ENCODE measurements at places on chromosomes 5 and 9.
A peak's percentile ranks its signal among the peaks of the same experiment; 100 is the strongest.

DNA sequence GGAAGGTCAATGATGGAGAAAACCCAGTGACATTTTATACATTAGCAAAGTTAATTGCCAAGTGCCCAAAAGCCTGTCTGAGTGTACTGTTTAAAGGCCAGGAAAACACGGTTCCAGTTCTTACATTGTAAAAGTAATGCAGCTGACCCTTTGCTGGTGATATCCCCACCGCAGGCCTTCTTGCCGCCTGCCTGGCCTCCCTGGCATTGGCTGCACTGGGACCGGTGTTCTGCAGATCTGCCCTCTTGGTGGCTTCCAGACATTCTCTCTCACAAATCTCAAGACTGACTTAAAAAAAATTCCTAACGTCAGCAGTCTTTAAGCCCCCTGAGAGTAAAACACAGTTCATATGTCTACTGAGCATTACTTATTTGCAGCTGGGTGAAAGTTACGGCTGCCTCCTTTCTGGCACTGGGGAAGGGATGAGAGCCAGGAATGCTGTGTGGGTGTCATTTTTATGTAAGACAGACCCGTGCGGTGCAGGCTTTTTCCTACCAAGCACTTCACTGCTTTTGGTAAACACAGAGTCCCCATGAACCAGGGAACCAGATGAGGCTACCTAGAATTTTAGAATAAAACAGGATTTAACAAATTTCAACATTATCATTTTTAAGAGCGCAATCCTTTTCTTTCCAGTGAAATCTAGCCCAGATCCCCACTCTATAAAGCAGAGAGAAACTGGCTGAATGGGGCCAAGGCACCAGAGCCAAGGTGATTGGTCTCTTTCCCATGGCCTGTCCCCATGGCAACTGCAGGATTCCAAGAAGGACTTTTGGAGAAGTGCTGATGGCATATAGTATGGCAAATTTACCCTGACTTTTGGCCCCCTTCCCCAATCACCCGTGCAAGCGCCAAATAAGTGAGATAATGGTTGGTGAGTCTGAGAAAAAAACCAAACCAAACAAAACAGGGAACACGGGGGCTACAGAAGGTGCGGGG lies 80.8 kb downstream of the LMNB1 start:
- peak; percentile 62 for DNase-seq

DNA sequence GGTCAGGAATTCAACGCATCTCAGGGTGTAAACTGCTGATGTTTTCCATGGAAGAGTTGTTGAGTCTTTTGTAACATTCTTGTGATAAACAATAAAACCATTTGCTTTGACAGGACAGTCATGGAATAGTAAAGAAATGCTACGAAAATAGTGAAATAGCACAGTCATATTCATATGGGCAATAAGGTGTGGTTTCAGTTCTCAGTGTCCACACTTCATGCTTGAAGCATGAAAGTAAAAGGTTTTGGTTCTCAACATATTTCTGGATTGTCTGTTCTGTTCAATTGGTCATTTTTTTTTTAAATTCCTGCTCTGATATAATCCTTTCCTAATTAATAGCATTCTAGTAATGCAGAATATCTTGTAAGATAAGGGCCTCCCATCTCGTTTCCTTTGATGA lies 467.6 kb upstream of the ZNF608 start:
- no peak for DNase-seq

DNA sequence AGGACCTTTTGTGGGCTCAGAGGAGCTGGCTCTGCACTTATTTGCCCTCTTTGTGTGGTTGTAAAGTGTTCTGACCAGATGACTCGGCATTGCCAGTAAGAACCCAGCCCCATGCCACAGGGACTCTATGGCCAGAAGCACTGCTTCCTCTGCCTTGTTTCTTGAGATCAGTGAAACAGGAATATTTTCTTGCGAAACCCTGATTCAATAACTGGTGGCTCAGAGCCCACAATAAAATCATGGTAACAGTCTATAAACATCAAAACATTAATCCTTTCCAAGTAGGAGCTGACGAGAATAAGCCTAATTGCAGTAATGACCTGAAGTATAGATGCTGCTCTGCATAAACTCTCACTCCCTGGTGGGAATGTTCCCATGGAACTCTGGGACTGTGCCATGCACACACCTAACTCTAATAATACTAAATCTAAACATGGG lies 344.3 kb downstream of the ZNF608 start:
- peak; percentile 56 for DNase-seq

DNA sequence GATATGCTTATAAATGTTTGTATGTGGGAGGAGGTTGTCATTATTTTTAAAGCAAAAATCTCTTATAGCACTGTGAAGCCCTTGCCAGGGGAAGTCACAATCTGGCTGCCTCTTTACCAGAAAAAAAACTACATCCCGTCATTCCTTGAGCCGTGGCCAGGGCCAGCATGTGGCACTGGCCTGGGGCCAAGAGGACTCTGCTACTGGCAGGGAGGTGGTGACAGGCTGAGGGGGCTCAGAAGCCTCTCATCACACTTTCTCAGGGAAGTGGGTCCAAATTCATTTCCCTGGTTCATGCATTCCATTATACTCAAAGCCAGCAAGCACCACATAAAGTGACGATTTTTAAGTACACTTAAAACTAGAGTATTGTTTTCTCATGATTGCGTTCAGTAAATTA lies 457.3 kb downstream of the ZNF608 start:
- no peak for DNase-seq

DNA sequence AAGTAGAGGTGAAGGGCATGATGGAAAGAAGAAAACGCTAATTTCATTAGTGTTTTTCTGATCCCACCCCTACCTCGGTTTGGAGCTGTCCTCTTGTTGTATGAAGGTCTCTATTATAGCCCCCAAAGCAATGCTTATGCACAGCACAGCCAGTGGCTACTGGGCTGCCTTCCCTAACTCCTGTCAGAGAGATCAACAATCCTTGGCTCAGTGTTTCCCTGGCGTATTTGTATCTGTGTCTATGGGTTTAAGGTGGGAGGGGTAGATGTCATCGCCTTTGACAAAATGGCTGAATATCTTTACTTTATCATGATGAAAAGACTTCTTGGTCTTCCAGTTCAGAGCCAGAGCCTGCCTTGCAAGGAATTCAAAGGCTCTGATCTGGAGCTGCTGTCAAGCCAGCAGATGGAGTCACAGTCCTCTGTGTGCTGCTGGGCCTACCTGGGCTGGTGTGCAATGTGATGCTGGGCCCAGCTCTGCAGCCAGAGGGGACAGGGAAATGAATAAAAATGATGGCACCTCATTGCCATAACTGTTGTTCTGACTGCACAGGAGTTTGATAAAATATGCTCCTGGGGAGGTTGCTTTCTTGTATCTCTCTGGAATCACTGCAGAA lies 20.1 kb upstream of the HSPA9 start:
- DNase-seq, result no peak

DNA sequence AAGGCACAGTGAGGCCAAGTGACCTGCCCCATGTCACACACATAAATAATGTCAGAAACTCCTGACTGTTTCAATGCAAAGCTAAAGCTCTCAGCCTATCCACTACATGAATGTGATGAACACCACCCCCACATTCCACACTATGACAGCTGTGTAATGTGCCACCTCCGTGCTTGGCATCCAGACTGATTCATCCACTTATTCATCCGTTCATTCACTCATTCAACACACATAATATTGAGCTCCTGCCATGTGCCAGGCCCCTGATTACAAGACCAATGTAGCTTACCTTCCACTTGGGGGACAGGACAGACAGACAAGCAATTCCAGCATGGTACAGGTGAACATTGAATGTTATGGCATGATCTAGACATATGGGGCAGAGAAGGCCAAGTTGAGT lies 46.2 kb upstream of the FABP6 start:
- DNase-seq, result no peak

- DNase-seq, result no peak
These were observed 9.4 kb upstream of the FGFR4 start for GRCh38 chr5:177077335-177077734.

DNA sequence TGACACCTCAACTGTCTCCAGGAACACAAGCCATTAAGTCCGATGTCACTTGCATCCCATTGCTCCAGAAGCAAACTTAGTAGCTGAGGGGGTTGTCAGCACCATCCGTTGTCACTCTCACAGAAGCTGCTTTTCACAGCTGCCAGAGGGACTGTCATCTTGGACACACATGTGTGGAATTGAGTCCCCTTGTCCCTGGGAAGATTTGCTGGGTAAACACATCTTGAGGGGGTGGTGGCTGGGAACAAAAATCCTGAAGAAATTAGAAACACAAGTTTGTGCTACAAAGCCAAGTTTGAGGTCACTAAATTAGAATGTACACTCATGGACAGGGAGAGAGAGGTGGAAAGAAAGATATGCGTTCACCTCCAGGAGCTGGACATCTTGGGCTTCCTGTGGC lies 55.2 kb upstream of the ADRA1B start:
- DNase-seq, result peak; percentile 59

- DNase-seq, result peak; percentile 93
These were observed 116.7 kb downstream of the DOCK2 start for GRCh38 chr5:169753795-169754194.

GRCh38 chr5:146365618-146366017 lies 27.0 kb downstream of the POU4F3 start:
- DNase-seq, result no peak

DNA sequence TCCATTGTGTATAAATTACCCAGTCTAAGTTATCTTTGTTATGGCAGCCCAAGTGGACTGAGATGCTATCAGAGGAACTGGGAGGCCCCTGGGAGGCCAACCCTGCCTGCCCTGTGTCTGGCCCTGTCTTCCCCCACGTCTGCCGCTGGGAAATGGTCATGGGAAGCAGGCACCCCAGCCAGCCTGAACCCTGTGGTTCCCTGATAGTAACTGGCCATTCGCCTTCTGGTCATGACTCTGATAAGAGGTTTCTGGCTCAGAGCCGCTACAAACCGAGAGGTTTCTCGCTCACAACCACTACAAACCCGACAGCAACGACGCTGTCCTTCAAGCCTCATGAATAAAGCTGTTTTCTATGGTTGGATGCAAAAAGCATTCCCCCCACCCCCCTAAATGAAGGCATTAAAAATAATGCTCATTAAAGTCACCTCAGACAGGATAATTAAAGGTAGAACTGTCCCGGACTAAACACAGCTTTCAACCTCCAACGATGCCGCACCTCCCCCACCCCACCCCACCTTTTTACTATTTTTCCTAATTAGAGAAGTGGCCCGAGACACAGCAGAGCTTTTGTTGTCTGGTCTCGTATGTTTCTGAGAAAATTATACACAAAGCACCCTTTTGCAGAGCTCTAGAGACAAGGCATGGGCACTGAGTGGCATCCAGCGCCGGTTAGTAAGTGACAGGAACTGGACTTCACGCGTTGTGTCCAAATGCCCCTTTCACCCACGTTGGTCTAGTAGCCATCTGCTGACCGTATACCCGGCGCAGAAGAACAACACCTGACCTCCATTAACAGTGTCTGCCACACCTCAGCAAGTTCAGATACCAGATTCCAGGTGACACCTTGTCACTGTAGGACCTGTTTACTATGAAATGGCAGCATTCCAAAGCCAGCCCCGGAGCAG lies 140.8 kb downstream of the COL23A1 start:
- DNase-seq, result no peak

GRCh38 chr5:139038613-139039305 lies 159.4 kb downstream of the SIL1 start:
- DNase-seq, result no peak

- DNase-seq, result no peak
These were observed 532.2 kb downstream of the NR2F1-AS1 start for GRCh38 chr5:93048858-93049257.

DNA sequence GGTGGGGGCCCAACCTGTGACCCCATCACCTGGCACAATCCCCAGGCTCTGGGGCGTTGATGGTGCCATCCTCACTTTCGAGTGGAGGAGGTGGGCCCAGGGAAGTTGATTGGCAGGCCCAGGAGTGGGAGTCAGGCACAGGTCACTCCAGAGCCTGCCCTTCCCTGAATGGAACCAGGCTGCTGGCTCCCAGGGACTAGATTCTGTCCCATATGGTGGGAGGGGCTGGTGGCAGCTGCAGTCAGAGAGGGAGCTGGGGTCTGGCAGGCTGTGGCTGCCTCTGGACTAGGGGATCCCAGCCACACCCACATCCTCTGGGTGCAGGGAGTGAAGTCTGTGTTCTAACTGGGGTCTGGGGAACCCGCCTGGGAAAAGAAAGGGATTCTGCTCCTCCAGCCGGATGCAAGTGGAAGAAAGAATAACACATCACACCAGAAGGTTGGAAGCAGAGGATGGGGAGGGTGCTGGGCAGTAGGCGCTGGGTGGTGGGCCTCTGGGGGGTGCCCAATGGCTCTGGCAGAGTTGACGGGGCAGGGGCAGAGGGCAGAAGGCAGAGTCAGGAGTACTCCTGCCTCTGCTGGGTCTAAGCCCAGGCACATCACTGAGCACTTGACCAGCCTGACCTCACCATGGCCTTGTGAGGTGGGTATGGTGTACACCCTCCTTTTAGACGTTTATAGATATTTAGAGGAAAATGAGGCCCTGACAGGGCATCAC lies 25.8 kb downstream of the CEL start:
- no peak for DNase-seq

DNA sequence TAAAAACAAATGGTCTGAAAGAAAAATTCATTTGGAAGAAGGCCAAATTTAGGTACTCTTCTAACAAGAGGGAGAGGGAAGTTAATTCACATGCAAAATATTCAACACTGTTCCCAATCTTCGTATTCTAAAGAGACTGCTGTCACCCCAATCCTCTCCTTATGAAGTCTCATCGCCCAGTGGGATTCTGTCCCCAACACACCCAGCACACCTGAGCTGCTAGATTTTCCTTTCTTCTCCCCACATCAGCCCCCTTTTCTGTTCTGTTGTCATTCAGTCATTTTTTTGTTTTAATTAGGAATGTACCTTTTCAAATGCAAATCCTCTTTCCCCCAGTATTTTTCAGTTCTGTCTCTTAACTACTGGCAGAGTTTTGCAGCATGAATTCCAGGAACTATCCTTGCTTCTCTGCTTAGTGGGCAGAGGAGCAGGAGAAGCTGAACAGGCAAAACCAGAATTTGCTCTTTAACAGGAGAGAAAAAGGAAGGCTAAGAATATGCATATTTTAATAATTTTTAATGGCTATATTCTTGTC lies 366.9 kb downstream of the MAN2A1 start:
- DNase-seq, result no peak

- DNase-seq, result peak; percentile 38
These were observed 51.3 kb downstream of the ARHGEF37 start for GRCh38 chr5:149632311-149633251.

DNA sequence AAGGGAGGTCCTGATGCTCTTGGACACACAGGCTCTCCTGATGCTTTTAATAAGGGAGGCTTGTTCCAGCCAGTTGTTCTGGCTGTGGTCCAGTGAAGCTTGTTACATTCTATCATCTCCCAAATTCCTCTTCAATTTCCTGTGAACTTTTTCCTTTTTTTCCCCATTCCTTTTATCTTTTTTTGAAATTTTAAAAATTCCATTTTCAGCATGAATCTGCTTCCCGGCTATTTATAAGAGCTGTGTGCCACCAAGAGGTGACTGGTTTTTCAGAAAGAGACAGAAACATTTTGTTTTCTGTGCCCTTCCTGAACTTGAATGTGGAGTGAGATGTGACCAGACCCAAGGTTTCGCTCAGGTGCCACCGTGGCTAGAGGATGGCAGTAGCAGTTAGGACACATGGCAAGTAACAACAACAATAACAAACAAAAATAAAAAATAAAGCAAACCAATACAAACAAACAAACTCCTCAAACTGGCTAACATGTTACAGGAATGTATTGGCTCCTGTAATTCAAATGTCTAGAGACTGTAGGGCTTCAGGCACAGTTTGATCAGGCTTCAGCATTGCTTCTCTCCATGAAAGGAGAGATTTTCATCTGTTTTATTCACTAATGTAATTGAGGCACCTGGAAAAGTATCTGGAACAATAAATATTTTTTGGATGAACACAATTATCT lies 121.1 kb downstream of the BOD1 start:
- DNase-seq, result peak; percentile 88

GRCh38 chr5:111159845-111160244 lies 64.3 kb upstream of the CAMK4 start:
- no peak for DNase-seq

Measured in AG10803 (cell line).